ENCODE measurements at places on chromosomes 7 and 10. TPM values are rescaled to one million over a fixed set of nuclear protein-coding genes. Genes with fewer than 3 reads are reported as not detected.

DOCK4 gene
- 2.0 TPM for total RNA-seq

OTUD1 gene
- 10.7 TPM for total RNA-seq

C10orf62 gene
- total RNA-seq = not detected

CTAGE15 gene
- not detected for total RNA-seq

WNT2 gene
- not detected for total RNA-seq

KAZALD1 gene
- total RNA-seq = 42.3 TPM

TAS2R41 gene
- total RNA-seq = not detected

ZNF804B gene
- not detected for total RNA-seq

OR2A12 gene
- total RNA-seq = not detected

BAMBI gene
- 165 TPM for total RNA-seq

CASTOR2 gene
- 45.6 TPM for total RNA-seq

CALCR gene
- not detected for total RNA-seq

CCDC146 gene
- 1.4 TPM for total RNA-seq

GNGT1 gene
- total RNA-seq = 0.54 TPM

RBP3 gene
- total RNA-seq = not detected

DNA sequence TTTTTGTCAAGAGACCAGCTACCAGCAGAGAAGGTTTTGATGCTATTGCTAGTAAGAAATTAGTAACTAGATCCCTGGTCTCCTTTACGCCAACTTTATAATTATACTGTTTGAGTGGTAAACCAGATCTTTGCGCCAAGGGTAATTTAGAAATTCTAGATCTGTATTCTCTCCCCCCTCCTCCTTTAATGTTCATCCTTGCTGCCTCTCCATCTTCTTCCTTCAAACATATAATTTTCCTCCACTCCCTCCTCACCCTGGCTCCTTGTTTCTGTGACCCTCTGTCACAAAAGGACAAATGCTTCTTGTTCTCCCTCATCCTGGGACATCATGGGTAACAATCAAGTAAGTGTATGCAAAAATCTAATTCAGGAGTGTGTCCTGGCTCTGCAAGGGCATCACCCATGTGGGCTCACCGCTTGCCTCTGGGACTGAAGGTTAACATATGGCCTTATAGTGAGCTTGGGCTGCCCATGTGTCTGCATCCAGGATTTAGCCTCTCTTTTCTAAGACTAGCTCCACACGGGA, 121.2 kb downstream of the BAMBI start:
- no peak overlapping the region for H3K4me3 ChIP-seq
- no peaks in the 10 kb centered on the region for H3K27me3 ChIP-seq
- DNase-seq = no peak
- H3K36me3 ChIP-seq = no peaks in the 10 kb centered on the region

- H3K27ac ChIP-seq = no peak overlapping the region
- no peak for DNase-seq
- H3K36me3 ChIP-seq = no peaks in the 10 kb centered on the region
- no peak overlapping the region for H3K4me3 ChIP-seq
- no peaks in the 10 kb centered on the region for H3K27me3 ChIP-seq
These were observed 25.2 kb downstream of the DNAJC1 start for GRCh38 chr10:21978191-21978862.

DNA sequence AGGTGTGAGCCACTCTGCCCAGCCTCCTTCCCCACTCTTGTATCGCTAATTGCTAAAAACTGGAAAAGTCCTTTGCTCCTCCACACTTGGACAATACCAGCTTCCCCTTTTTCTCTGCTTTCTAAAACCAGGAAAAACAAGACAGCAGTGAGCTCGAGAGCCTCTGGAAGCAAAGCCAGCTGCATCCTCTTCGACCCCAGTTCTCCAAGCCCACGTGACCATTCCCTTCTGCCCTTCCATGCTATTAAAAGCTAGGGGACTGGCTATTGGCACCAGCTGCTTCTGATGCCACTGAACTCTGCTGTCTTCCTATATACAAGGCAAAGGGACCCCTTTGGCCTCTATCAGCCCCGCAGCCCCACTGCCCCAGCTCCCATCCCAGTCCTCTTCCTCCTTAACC, 92.2 kb downstream of the SPDYE5 start:
- H3K27ac ChIP-seq = no peak overlapping the region
- no peaks in the 10 kb centered on the region for H3K4me1 ChIP-seq
- no peaks in the 10 kb centered on the region for H3K36me3 ChIP-seq

DNA sequence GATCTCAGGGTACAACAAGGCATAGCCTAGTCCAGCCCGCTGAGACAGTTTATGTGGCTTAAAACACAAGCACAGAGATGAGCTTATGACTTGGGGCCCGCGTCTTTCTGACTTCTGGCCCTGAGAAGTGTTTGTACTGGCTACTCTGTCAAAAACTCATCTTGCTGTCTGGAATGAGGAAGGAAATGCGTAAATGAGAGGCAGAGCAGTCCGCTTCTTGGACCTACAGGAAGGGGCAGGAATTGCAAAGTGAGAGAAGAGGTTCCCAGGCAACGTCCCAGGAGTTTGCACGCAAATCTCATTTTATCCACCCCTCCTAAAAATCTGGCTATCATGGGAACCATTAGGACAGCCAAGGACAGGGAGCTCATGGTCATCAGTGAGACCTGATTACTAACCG, 5.5 kb downstream of the ANXA11 start:
- peaks cover 84% of the 10 kb centered on the region for H3K4me1 ChIP-seq
- DNase-seq = no peak
- no peak overlapping the region for H3K27ac ChIP-seq

DNA sequence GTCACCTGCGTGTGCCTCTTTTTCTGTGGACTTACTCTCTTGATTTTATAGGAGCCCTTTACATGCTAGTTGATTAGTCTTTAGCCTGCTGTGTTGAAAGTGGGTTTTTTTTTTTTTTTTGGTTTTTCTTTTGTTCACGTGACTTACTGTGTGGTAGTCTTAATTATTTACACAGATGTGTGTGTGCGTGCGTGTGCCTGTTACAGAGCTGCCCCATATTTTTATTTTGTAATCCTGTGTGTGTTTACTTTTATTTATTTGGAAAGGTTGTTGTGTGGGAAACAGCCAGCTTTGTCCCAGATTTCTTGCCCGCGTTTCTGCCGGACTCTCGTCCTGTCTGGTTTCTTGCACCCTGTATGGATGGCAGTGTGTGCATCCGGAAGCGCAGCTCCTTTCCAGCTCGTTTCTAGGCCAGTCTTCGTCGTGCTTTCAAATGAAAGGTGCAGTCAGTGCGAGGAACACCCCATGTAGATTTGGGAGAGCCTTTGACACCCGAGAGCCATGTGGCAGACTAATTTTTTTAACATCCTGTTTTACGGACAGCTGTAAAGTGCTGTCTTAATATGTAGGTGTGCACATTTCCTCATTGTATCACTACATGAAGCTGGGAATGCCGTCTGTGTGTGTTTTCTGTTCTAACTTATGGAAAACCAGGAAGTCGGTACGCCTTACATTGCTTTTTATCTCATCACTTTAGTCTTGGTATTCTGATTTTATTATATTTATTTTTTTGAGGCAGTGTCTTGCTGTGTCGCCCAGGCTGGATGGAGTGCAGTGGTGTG, 55.6 kb downstream of the DNAJB6 start:
- no peaks in the 10 kb centered on the region for H3K27me3 ChIP-seq
- peaks cover 1% of the 10 kb centered on the region for H3K36me3 ChIP-seq
- H3K4me3 ChIP-seq = no peak overlapping the region
- no peak for DNase-seq
- no peak overlapping the region for H3K27ac ChIP-seq

GRCh38 chr7:146937836-146938235, 821.2 kb downstream of the CNTNAP2 start:
- H3K4me3 ChIP-seq = no peak overlapping the region
- H3K27ac ChIP-seq = peak overlapping the region; percentile 61
- H3K36me3 ChIP-seq = no peaks in the 10 kb centered on the region
- peaks cover 39% of the 10 kb centered on the region for H3K4me1 ChIP-seq
- no peaks in the 10 kb centered on the region for H3K27me3 ChIP-seq

DNA sequence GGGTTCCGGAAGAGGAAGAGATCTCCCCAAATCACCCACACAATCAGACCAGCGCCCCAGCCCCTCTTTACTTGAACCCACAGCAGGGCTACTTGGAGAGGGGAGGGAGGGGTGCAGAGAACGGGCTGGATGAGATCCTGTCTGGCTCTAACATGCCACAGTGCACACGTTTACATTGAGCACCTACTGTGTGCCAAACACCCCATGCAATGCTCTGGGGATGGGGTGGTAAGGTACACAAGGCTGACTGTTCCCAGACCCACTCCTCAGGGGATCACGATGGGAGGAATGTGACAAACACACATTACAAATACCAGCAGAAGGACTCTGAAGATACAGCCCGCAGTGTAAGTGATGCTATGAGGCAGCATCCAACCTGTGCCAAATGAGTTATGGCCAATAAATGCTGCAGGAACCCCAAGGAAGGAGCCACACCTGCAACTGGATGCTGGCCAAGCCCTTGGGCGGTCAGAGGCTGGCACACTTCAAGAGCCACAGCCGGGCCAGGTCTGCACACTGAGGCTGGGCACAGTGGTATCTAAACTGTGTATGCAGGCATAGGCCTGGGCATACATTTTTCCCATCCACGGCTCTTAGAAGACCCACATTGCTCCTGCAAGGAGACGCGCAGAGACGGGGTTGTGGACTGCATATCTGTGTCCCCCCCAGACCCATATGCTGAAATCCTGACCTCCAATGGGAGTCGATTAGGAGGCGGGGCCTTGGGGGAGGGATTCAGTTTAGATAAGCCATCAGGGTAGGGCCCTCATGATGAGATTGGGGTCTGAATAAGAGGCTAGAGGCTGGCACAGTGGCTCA, 6.4 kb downstream of the SPOCK2 start:
- peaks cover 13% of the 10 kb centered on the region for H3K4me1 ChIP-seq
- no peak overlapping the region for H3K27ac ChIP-seq
- H3K4me3 ChIP-seq = no peak overlapping the region
- no peak for DNase-seq
- H3K27me3 ChIP-seq = no peaks in the 10 kb centered on the region

DNA sequence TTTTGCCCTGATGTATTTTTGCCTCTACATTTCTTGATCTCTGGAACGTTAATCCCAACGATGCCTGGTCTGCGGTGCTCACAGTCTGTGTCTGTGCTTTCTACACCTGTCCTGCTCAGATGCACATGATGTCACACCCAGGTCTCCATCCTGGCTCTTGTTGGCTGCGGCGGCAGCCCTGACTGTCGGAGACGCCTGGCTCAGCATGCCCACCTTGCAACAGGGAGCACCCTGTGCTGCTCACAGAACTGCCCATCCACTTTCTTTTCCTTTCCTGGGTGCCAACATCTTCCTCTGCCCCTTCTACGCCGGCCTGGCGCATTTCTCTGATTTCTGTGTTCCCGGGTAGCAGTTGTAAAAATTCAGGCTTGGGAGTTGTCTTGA, 106.2 kb downstream of the CUX1 start:
- H3K4me1 ChIP-seq = peaks cover 23% of the 10 kb centered on the region
- H3K4me3 ChIP-seq = no peak overlapping the region
- no peaks in the 10 kb centered on the region for H3K27me3 ChIP-seq
- peak overlapping the region; percentile 96 for H3K27ac ChIP-seq
- no peaks in the 10 kb centered on the region for H3K36me3 ChIP-seq
- no peak for DNase-seq

DNA sequence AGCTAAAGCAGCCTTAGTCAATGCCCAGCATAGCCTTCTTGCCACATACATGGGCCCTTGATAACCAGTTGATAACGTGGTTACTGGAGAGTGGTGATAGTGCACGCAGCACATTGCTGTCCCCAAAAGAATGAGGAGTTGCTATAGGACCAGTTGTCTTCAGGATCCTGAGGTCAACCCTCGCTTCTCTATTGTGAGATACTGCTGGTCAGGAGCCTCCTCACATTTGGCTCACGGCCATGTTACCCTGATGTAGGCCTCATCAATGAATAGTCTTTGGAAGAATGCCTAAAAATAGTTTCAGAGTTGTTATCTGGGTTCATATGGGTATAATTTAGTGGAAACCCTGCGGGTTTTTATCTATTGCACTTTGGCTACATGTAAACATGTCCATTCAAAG, 230.7 kb downstream of the VTI1A start:
- H3K4me3 ChIP-seq = no peak overlapping the region
- no peak overlapping the region for H3K27ac ChIP-seq
- no peaks in the 10 kb centered on the region for H3K36me3 ChIP-seq
- H3K27me3 ChIP-seq = no peaks in the 10 kb centered on the region

DNA sequence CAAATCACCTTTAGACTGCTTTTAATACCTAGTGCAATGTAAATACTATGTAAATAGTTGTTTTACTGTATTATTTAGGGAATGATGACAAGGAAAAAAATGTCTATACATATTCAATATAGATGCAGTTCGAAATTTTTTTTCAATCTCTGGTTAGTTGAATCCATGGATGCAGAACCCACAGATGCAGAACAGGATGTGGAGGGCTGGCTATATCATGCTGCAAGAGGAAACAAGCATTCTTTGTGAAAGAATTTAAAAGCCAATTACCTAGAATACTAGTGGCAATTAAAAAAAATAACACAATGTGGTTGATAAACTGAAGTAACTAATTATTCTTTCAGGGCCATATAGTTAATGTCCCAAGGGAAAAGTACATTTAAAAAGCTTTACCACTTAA, 170.4 kb downstream of the ZNF438 start:
- no peak overlapping the region for H3K4me3 ChIP-seq
- no peaks in the 10 kb centered on the region for H3K4me1 ChIP-seq
- DNase-seq = no peak
- no peak overlapping the region for H3K27ac ChIP-seq
- no peaks in the 10 kb centered on the region for H3K36me3 ChIP-seq

- H3K27ac ChIP-seq = no peak overlapping the region
- H3K4me1 ChIP-seq = no peaks in the 10 kb centered on the region
- no peaks in the 10 kb centered on the region for H3K27me3 ChIP-seq
- no peak overlapping the region for H3K4me3 ChIP-seq
These were observed 74.2 kb upstream of the CYTH3 start for GRCh38 chr7:6346581-6346980.

- H3K27me3 ChIP-seq = no peaks in the 10 kb centered on the region
- no peaks in the 10 kb centered on the region for H3K4me1 ChIP-seq
These were observed 209.9 kb upstream of the ETV1 start for GRCh38 chr7:14199336-14199735.

DNA sequence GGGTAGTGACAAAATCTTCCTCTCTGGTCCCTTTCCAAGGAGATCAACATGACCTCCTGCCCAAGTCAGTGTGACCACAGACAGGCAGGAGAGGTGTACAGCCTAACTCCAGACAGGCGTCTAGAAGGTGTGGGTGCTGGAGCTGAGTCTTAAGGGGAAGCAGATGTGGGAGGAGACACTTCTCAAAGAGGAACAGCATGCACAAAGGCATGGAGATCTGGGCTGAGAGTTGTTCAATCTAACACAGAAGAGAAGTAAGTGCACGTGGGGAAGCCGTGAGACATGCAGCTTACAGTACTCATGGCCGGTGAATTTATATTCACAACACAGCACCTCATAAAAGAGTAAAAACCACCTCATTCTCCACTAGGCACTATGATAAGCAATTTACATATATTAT, 23.8 kb upstream of the GSDME start:
- no peak overlapping the region for H3K4me3 ChIP-seq
- no peaks in the 10 kb centered on the region for H3K36me3 ChIP-seq
- H3K27ac ChIP-seq = no peak overlapping the region
- no peaks in the 10 kb centered on the region for H3K4me1 ChIP-seq
- no peaks in the 10 kb centered on the region for H3K27me3 ChIP-seq

DNA sequence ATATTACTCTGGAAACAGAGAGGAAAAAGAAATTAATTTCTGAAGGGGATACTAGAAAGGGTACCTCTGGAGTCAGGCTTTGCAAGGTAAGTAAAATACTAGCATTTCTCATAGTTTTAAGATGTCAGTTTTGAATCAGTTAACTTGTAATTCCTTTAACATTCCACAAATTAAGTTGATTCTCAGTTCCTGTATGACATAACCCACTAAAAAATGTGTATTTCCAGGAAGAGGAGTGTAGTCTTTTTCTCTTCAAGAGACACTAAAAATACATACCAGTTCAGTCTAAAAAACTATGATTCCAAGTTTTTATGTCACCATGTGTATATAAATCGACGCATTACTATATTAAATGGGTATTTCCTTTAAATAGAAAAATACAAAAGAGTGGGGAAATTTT, 113.2 kb downstream of the CDK6 start:
- H3K36me3 ChIP-seq = peaks cover 7% of the 10 kb centered on the region
- H3K27me3 ChIP-seq = no peaks in the 10 kb centered on the region
- H3K4me1 ChIP-seq = no peaks in the 10 kb centered on the region
- H3K4me3 ChIP-seq = no peak overlapping the region
- DNase-seq = no peak
